Activated CD4-positive, alpha-beta memory T cell treated with anti-CD3 and anti-CD28 coated beads, Interleukin-2, amount 10 ng/mL, durations not matched to agents 7 days and 5 days (primary cell): ENCODE measurements at places on chromosomes 3 and 15. TPM values are rescaled to one million over a fixed set of nuclear protein-coding genes. Genes with fewer than 3 reads are reported as not detected.
A peak's percentile ranks its signal among the peaks of the same experiment; 100 is the strongest.

GRCh38 chr15:89880727-89881126 lies 13.1 kb downstream of the AP3S2 start:
- DNase-seq = no peak

DNA sequence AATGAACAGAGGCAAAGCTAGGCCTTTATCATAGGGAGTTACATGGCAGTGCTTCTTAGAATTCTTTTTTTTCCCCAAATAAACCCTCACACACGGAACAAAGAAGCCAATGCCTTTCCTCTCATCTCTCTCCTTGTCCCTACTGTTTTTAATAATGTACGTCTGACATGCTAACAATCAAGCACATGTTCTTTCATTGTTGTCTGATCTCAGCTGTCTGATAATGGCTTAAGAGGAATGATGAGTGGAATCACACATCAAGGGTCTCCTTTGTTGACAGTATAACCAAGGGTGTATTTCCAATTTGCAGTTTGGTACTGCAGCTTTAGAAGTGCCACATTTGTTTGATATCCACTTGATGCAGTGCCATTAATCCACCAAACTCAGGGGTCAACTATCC lies 34.8 kb upstream of the EPHA3 start:
- DNase-seq = no peak

- no peak for DNase-seq
These were observed 62.7 kb downstream of the POMGNT2 start for GRCh38 chr3:43043071-43043766.

- no peak for DNase-seq
These were observed 3.6 kb upstream of the SMAD6 start for GRCh38 chr15:66698318-66698961.

DNA sequence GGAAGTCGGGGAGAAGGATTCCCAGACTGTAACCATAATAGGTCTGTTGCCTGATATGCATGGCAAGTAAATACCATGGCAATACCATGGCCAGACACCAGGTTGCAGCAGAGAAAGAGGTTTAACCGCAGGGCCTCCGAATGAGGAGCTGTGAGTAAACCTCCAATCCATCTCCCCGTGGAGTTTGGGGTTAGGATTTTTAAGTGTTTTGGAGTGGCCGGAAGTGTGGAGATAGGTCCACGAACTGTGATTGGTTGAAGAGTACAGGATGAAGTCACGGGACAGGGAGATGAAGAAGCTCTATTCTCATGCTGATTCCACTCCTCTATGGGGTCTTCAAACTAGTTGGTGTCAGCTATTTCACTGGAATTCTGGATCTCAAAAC lies 127.9 kb downstream of the ST8SIA2 start:
- peak; percentile 59 for DNase-seq

GRCh38 chr15:78105476-78106241 lies 13.3 kb downstream of the SH2D7 start:
- peak; percentile 57 for DNase-seq

GRCh38 chr15:78415284-78415683 lies 22.7 kb upstream of the IREB2 start:
- DNase-seq = no peak

- no peak for DNase-seq
These were observed 61.2 kb downstream of the CD200 start for GRCh38 chr3:112394003-112394640.

DNA sequence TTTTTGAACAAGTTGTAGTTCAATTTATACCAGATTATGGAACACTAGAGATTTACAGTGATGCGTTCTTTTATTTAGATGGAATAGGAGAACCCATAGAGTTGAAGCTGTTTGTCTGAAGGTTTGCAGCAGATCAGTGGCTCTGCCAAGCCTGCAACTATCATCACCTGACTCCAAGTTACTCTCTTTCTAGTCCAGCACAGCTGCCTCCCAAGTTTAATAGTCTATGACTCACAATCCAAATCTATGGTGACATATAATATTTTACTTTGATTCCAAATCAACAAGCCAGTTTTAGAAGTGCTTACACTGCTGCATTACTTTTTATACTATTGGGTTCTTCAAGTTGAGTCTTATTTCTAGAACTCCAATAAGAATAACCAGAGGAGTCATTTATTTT lies 400.4 kb downstream of the LPP start:
- no peak for DNase-seq

- no peak for DNase-seq
These were observed 564.7 kb downstream of the AGBL1 start for GRCh38 chr15:86644339-86644738.

GRCh38 chr15:58440922-58441321 lies 9.1 kb downstream of the LIPC start:
- DNase-seq = no peak

DNA sequence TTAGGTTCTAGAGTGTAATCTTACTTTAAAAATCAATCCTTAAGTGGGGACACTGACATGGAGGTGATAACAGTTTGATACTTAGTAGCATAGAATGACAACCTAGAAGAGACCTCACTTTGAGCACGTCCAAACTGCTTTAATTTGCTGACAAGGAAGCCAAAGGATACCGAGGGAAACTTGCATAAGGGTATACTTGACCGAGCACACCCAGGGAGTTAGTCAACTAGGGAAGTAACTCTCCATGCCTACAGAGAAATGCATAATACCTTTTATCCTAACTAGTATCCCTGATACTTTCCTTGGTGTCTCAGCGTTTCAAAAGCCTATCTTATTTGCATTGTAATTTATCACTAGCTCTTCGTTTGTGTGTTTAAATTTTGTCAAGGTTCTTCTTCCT lies 5.5 kb upstream of the TPRG1 start:
- DNase-seq = no peak

DNA sequence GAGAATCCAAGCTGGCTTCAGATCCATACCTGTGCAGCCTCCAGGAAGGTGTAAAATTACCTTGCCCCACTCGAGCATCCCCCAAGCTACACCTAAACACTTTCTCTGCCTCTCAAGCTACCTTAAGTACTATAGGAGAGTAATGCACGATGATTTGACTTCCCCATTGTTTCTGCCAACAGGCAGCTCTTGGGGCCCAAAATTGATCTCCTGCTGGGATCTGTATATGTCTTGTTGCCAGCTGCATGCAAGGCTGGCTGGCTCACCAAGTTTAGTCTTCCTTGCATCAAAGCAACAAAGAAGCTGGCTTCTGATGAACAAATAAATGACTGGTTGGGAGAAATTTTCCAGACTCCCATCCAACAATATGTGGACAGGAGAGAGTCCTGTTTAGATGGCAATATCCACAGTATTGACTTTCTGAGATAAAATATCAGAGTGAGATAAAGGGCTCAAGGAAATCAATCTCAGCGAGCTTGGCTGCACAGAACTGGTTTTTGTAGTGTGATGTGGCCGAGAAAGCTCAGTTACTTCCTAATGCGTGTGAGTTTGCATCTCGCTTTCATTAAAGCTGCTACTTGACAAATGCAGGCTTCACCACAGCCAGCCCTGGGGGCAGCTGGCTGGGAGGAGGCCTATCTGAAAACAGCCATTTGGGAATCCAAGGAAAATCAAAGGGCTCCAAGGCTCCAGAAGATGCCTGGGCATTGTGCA lies 140.7 kb downstream of the MINAR1 start:
- DNase-seq = no peak

- DNase-seq = peak; percentile 40
These were observed 31.4 kb upstream of the PRTG start for GRCh38 chr15:55774113-55774970.

DNA sequence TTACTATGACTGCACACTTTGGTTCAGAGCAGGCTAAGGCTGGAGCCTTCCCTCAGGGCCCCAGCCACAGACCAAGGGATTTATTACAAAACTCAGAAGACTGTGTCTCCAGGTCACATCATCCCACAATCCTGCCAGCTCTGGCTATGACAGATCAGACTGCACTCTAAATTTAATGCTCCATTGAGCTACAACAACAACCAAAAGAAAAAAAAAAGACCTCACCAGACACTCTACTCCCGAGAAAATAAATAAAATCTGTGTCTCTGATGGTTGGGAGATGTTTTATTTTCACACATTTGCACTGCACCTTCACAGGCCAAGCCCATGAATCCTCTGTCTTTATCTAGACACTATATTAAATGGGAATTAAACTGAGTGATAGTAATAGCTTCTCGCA lies 50.8 kb upstream of the CTNNB1 start:
- no peak for DNase-seq

DNA sequence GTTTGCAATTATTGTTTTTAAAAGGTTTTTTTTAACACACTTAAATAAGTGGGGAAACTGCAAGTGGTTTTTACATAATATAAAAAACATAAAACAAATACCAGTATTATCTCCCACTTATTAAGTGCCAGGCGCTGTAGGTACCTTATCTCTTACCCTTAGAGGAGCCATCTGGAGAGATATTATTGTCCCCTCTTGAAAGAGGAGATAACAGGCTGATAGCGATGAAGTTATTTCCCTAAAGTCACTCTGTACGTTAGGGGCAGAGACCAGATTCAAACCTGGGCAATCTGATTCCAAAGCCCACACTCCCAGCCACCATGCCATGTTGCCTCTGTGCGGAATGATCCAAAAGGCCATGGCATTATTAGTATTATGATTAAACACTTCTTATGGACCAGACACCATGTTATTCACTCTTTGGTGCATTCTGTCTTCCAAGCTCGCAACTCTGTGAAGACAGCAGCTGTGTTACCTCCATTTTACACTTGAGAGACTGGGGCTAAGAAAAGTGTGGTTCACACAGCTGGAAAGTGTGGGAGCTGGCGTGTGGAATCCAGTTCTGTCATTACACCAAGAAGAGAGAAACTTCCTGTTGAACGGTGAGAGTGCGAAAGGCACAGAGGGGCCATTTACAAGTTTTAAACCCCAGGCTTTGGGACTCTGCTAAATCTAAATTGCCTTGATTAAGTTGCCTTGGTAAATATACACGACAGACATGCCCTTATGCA lies 79.9 kb upstream of the MITF start:
- DNase-seq = no peak

DNA sequence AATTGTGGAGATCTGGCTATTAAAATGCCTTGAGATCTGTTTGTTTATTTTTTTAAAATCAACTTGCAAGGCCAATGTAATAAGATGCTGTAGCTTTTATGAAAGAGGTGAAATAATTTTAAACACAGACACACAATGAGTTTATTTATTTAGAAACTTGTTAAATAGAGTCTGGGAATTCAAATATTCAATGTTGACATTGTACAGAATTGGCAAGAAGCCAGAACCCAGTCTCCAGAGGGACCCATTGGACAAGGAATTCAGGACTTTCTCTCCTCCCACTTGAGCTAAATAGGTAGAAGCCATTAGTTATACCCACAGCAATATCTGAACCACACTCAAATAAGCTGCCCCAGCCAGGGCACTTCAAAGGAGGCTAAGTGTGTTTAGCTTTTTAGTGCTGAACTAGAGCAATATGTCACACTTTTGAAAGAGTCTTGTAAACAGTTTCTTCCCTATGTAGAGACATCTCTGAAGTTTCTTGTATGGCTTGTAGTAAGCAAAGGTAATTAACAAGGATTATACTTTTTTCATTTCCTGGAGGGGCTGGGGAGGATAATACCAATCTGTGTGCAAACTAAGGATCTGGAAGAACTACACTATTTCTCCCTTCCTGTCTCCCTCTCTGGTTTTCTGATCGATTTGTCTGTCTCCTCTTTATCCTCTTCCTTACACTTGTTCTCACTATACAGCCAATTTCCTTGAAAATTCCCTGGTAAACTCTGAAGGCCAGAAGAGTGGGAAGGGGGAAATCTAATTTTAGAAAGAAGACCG lies 6.0 kb downstream of the MECOM start:
- no peak for DNase-seq

DNA sequence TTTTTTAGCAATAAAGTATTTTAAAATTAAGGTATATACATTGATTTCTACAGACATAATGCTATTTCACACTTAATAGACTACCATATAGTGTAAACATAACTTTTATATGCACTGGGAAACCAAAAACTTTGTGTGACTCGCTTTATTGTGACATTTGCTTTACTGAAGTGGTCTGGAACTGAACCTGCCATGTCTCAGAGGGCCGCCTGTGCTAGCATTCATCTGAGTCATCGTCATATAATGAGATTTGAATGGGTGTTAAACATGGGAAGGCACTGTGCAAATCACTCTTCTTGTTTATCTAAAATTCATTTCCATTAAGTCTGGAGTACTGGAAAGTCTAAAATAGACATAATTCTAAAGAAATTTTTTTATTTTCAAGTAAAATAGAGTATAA lies 12.9 kb downstream of the EIF2AK4 start:
- no peak for DNase-seq

DNA sequence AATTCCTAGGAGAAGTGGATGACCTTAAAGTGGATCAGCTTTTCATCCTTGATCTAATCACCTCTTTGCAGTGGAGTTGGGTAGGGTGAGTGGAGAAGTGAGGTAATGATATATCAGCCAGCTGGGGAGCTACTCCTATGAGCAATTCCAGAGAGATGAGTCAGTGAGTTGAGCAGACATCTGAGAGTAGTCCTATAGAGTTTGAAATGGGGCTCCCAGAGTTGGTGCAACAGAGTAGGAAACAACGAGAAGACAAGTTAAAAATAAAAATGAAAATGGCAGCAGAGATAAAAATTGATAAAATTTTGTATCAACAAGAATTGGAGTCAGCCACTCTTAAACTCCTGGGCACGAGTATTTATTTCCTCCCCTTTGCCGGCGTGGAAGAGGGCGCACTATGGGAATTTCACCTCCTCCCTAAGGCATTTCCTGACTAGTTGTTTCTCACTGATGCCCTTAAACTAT lies 150.8 kb upstream of the DPH6 start:
- no peak for DNase-seq

GRCh38 chr3:182583545-182583944 lies 209.8 kb upstream of the ATP11B start:
- no peak for DNase-seq

GRCh38 chr3:136351351-136351750 lies 101.2 kb downstream of the PCCB start:
- no peak for DNase-seq

- no peak for DNase-seq
These were observed 106.4 kb upstream of the PTX3 start for GRCh38 chr3:157330206-157330605.

VEPH1 gene
- total RNA-seq = not detected

TSEN2 gene
- total RNA-seq = 7.5 TPM

CILP gene
- total RNA-seq = not detected

CISH gene
- 335 TPM for total RNA-seq

RNU5B-1 gene
- total RNA-seq = not detected

TCTA gene
- 22.4 TPM for total RNA-seq

GRK7 gene
- not detected for total RNA-seq

USF3 gene
- total RNA-seq = 19.9 TPM

GALNT15 gene
- not detected for total RNA-seq

FOXB1 gene
- 5.2 TPM for total RNA-seq

CDHR4 gene
- not detected for total RNA-seq

CRYGS gene
- 4.8 TPM for total RNA-seq

TMCC1 gene
- 18.5 TPM for total RNA-seq

C3orf85 gene
- total RNA-seq = not detected

FGF7 gene
- total RNA-seq = not detected

AHSG gene
- total RNA-seq = not detected

RBP2 gene
- total RNA-seq = not detected

SST gene
- total RNA-seq = not detected

FILIP1L gene
- 2.0 TPM for total RNA-seq
